ENCODE measurements at places on chromosomes 1 and 21.
A peak's percentile ranks its signal among the peaks of the same experiment; 100 is the strongest.

DNA sequence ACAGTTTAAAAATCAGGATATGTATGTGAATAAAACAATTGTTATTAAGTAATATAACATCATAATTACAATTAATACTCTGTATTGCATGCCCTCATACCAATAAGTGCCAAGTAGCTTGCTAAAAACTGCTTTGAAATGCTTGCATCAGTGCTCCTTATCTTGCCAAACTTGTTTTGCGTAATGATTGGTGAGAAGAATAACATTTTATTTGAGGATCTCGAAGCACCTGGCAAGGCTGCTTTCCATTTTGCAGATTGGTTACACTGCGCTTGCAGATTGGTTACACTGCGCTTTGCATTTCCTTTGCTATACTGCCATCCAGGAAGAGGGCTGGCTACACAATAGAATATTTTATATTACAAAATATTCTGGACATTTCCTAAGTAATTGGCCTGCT, 1.7 kb upstream of the PBX1 start:
- DNase-seq = no peak

- no peak for DNase-seq
These were observed 339.2 kb upstream of the AJAP1 start for GRCh38 chr1:4315202-4315601.

- DNase-seq = no peak
These were observed 7.7 kb upstream of the ECE1 start for GRCh38 chr1:21297975-21298374.

GRCh38 chr1:234435620-234436019, 43.4 kb downstream of the TARBP1 start:
- DNase-seq = no peak

DNA sequence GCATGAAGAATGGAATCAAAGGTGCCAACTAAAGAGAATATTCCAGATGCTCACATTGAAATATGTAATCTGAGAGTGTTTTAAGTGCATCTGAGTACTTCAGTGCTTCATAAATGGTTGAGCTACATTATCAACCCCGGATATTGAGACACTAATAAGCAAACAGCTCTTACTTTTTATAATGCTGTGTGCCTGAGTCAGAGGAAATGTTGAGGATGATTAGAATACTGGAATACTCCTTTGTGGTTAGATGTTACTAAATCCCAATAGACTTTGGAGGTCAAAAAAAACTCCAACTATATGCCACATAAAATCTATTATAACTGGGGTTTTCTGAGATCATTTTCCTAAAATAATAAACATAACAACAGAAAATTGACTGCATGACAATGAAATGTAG, 12.5 kb upstream of the KCNA3 start:
- DNase-seq = no peak

DNA sequence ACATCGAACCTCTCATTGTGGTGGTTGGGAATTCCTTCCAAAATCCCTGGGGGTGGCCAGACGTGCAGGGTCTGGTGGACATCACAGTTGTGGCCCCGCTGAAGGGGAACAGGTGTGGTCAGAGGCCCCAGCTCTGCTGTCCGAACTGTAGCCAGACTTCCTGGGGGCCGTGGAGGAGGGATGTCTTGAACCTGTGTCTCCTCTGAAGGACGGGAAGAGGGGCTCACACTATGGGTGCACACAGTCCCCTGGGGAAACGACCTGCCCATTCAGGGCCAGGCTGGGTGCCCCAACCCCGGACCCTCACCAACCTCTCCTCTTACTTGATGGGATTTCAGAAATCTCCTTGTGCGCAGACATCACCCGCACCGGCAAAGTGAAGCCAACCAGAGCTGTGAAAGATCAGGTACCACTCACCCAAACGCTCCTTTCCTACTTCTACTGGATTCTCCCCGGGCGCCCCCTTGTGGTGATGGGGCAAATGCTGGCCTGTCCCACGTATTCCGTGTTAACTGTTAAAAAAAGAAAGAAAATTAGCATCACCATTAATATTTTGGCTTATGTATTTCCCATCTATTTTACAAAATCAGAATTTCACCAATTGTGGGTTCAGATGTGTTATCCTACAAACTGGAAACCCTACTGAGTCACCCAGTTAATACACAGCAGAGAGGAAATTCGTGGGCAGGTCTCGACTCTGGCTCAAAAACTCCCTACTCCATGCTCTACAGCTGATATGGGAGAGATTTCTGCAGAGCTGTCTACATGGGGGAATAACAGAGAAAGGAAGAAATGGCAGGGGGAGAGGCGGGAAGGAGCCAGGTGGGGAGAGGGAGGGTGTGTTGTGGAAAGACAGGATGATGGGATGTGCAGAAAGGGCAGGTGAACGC, 28.1 kb downstream of the PADI4 start:
- peak; percentile 60 for DNase-seq

- DNase-seq = no peak
These were observed 32.0 kb downstream of the PTAFR start for GRCh38 chr1:28144203-28145135.

DNA sequence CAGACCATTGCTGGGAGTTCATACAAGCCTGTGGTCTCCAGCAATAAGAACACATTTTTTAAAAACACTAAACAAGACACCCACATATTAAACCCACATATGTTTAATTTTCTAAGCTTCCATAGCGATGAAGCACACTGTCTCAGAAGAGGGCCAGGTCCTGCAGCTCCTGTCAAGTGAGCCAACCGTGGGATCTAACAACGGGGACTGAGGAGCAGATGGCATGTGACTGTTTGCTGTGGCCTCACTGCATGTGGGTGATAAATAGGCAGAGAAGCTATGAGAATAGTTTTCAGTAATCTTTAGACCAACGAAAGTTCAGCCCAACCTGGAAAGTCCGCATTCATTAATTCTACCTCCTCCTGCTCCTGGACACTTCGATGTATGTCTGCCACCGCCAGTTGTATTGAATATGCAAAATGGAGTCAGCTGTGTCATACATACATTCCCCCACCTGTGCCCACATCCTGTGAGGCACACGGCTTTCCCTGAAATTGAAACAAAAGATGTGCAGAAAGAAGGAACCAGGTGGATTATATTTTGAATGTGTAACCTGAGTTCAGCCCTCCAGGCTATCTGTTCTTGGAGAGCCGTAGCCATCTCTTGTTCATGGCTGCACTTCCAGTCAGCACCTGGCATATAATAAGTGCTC, 88.2 kb downstream of the MIS18A start:
- DNase-seq = no peak

- DNase-seq = no peak
These were observed 213.1 kb downstream of the HHAT start for GRCh38 chr1:210541680-210542358.

- no peak for DNase-seq
These were observed 5.6 kb upstream of the RD3 start for GRCh38 chr1:211497489-211498045.

DNA sequence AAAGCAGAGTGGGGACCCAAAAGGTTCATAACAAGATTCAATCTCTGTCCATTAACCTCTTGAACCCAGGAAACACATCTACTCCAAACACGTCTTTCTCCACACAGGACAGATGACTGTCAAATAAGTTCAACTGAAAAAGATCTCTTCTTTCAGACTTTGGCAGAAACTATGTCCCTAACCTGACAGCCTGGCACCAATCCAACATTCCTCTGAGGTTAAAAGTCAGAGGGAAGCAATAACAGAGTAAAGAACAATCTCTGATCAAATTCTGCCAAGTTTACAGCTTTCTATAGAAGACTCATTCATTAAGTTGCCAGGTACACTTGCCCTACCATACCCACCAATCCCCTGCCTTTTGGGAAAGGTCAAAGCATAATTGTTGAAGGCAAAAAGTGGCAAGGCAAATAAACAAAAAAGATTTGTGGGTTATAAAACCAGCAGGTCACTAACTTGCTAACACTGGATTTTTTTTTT, 31.9 kb downstream of the OTUD7B start:
- DNase-seq = no peak

DNA sequence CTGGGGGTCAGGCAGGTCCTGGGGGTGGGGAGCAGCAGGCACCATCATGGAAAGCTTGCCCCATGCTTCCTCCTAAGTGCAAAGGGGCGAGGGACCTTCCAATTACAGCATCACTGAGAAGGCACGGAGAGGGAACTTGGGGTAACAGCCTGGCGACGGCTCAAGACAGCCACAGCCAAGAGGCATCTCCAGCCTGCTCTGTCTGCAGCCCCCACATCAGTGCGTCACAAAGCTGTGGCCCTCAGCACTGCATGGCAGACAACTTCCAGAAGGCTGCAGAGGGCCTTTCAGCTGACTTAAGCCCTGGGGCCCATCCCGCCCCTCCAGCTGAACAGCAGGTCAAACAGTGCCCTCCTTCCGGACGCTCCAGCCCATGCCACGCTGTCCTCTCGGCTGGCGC, 13.2 kb upstream of the GPR153 start:
- no peak for DNase-seq

- no peak for DNase-seq
These were observed 46.7 kb downstream of the EPS15 start for GRCh38 chr1:51472359-51472758.

GRCh38 chr1:173504268-173504667, 27.1 kb downstream of the PRDX6 start:
- no peak for DNase-seq

DNA sequence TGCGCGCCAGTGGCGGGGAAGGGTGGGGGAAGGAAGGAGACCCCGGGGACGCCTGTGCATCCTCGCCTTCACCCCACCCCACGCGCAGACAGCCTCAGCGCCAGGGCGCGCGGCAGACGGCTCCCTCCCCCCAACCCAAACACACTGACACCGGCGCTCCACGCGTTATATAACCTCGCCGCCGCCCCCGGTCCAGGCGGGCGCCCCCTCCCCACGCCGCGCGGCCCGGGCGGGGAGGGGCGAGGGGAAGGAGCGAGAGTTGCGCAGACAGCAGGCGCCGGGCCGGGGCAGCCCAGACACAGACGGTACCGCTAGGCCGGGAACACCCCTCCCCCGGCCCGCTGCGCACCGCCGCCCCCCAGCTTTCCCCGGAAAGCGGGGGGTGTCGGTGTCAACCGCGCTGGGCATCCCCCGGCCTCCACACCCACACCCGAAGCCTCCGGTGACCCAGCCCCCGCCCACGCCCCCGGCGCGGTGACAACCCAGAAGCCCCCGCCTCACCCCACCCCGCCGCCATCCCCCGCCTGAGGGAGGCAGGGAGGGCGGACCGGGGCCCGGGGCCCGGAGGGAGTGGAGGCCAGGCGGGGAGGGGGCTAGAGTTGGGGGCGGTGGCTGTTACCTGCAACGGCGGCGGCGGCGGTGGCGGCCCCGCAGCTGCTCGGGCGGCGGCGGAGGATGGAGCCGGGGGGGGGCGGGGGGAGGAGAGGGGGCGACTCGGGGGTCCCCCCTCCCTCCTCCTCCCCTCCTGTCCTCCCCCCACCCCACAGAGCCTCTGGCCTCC, 432 bp downstream of the AKT3 start:
- DNase-seq = peak; percentile 63

DNA sequence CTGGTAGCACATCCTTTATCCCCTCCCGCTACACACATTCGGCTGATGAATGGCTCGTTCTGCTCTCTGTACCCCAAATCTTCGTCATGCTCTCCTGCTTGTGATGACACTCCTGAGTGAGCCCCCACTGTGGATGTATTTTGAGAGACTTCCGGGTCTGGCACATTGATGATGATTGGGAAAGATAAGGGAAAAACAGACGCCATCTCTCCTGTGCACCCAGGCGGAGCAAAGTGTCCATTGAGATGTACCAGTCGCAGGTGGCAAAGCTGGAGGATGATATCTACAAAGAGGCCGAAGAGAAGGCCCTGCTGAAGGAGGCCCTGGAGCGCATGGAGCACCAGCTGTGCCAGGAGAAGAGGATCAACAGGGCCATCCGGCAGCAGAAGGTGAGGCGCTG, 27.9 kb upstream of the EFHD2 start:
- no peak for DNase-seq

DNA sequence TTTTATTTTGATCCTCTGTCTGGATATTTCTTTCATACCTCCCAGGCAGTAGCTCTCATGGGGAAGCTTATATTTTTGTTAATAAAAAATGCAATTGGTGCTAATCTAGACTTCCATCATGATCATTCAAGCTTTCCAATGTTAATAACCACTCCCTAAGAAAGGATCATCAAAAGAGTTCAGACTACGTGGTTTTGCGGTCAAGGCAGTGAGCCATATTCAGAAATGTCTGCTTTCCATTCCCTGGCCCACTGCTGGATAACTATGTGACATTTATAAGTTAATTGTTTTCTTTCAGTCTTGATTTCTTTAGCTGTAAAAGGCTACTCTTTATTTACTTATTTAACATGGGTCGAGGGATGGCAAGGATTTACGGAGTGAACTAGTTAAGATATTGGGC, 414.6 kb downstream of the LMO4 start:
- no peak for DNase-seq

GRCh38 chr1:109640285-109640865, 15.5 kb upstream of the GSTM4 start:
- DNase-seq = peak; percentile 92

- no peak for DNase-seq
These were observed 53.5 kb upstream of the S1PR1 start for GRCh38 chr1:101183388-101183699.

DNA sequence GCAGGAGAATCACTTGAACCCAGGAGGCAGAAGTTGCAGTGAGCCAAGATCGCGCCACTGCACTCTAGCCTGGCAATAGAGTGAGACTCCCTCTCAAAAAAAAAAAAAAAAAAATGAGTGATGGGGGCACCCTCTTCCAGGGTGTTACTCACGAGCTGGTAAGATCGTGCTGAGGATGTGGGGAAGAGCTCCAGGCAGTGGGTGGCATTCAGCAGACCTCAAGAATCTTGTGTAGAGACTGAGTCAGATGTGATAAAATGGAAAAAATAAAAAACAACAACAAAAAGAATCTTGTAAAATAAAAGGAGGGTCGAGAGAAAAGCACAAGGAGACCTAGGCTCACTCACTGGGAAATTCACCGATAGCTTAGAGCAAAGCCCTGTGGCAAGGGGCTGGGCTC, 38.5 kb downstream of the EPHA2 start:
- DNase-seq = no peak

DNA sequence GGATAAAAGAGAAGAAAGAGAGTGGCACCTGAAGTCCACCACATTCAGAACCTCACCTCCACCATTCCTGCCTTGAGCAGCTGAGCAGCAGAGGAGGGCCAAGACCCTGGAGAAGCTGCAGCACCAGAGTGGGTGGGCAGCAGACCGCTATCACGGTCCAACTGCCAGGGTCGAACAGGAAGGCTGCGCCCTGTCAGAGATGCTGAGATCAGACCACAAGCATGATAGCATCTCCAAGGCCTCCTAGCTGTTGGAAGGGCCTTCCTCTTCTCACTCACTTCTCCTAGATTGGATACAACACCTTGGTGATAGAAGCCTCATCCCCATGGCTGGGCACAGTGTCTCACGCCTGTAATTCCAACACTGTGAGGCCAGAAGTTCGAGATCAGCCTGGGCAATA, 12.1 kb upstream of the SLC45A3 start:
- no peak for DNase-seq
